ENCODE measurements at places on chromosomes 4 and X.

- peak; percentile 67 for DNase-seq
These were observed 115.8 kb upstream of the INPP4B start for GRCh38 chr4:142961866-142962265.

- no peak for DNase-seq
These were observed 57.9 kb downstream of the C4orf50 start for GRCh38 chr4:5960252-5960880.

DNA sequence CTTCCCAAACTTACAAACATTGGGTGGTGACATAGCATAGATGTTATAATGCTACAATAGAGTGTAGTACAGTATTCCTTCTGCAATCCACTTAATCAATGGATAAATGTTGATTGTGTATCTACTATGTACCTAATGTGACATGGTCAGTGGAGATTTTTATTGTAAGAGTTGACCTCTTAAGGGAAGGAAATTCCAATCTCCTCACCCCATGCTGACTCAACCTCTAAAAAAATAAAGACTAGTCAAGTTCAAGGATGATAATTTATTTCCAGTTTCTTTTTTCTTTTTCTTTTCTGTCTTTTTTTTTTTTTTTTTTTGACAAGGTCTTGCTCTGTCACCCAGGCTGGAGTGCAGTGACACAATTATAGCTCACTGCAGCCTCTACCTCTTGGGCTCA, 206.5 kb upstream of the STS start:
- DNase-seq: no peak

- DNase-seq: no peak
These were observed 350.9 kb upstream of the F9 start for GRCh38 chrX:139179592-139179991.

DNA sequence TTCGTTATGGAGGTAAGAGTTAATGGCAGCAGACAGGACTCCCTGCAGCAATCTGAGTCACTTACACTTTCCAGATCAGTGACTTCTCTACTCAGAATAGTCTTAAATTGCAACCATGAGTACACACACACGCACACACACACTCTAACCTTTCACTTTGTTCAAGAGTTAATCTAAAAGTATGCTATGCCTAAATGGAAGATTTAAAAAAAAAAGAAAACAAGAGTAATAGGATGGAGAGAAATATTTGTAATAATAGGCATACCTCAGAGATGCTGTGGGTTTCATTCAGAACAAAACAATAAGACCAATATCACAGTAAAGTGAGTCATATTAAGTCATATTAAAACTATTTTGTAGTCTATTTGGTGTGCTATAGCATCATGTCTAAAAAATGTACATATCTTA, 969.1 kb upstream of the PCDH10 start:
- no peak for DNase-seq

DNA sequence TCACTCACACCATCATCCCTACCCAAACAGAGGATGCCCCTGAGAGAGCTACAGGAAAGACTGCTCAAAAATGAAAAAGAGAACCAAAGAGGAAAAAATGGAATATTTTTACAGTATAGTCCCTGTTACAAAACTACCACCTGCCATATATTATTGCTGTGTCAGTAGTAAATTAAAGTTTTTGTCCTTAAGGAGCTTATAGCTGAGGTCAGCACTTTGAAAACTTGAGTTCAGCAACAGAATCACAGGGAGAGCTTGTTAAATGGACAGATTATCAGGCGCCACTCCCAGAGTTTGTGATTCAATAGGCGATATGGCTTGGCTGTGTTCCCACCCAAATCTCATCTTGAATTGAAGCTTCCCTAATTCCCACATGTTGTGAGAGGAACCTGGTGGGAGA, 71.9 kb upstream of the FAM9A start:
- DNase-seq: no peak

DNA sequence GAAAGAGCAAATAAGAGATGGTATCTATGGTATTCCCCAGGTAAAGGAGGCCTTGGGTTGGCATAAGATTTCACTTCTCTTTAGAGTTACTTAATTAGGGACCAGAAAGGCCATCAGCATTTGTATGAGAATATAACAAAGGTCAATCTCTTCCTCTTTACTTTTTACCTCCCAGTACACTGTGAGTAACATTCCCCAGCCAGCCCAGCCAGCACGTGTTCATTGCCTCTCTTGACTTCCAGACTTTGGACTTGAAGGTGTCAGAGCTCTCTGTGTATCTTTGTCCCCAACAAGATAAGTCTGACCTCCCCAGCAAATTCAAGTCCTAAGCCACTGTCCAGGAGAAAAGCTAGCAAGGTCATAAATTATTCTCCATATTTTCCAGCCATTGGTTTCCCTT, 110.5 kb downstream of the AR start:
- DNase-seq: no peak

- DNase-seq: no peak
These were observed 6.6 kb downstream of the RAI2 start for GRCh38 chrX:17854531-17854930.

DNA sequence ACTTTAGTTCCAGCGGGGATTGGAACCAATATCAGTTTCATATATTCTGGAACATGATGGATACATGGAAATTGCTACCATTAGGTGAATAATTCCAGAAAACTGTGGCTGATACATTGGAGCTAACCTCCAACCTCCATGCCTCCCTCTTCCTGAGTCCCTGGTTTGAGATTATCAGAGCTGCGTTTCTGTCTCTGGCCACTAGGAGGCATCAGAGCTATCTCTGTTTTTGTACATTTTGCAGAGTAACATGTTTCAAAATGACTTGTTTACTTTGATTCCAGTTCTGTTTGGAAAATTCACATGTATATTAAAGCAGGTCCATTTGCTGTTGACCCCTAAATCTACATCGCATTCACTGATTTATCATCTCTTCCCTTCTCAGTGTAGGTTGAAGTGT, 2.4 kb upstream of the RAB40AL start:
- peak; percentile 44 for DNase-seq

DNA sequence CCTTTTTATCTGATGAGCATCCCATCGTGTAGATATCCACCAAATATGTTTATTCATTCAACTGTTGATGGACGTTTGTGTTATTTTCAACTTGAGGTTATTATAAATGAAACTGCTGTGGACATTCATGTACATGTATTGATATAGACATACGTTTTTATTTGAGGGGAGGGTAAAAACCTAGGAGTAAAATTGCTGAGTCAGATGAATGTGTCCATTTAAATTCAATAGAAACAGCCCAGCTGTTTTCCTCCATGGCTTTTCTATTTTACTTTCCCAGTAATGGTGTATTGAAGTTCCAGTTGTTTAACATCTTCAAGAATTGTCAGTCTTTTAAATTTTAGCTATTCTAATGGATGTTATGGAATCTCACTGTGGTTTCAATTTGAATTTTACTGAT, 348.7 kb upstream of the GALNTL6 start:
- no peak for DNase-seq

- peak; percentile 67 for DNase-seq
These were observed 49.8 kb downstream of the FNIP2 start for GRCh38 chr4:158818560-158819140.

- DNase-seq: no peak
These were observed 67.8 kb downstream of the ZNF674 start for GRCh38 chrX:46477435-46477834.

DNA sequence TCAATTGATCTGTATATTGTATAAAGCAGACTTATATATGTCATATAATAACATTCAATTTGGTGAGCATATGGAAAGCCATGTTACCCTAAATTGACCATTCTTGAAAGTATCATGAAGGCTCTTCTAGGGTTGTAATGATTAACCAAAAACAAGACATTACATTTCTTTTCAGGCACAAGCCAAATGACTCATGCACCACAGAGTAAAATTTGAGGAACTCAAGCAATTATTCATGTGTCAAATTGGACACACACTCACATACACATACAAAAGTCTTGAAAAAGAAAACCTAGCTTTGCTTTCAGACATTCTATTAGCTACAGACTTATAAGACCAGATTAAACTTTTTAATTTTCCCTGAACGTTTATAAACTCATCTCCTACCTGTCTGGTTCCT, 146.5 kb upstream of the PCDH18 start:
- DNase-seq: peak; percentile 44

DNA sequence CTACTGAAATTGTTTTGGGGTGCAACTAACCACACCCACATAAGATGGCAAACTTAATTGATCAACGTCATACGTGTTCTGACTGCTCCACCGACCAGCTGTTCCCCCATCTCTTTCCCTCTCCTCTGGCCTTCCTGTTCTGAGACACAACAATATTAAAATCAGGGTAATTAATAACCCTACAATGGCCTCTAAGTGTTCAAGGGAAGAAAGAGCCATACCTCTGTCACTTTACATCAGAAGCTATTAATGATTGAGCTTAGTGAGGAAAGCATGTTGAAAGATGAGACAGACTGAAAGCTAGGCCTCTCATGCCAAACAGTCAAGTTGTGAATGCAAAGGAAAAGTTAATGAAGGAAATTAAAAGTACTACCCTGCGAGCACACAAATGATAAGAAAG, 173.9 kb upstream of the FTHL17 start:
- no peak for DNase-seq

DNA sequence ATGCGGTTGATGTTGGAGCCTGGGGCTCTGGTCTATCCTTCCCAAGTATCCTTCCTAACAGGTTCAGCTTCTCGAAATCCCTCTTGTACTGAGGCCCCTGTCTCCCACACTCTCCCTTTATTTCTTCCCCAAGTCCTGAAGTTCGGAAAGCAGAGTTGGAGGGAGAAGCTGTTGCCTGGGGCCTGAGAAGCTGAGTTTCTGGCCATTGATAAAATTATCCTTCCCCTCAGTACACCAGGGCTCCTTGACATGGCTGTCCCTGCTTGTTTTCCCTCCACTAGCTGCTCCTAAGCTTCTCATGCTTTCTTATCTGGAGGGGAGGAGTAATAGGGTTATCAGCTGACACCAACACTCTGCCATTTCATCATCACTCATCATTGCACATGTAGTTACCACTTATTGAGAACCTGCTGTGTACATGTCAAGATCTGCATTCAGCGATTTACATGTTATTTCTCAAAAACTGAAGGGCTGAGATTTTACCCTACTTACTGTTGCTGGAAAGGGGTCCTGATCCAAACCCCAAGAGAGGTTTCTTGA, 58.0 kb downstream of the FUNDC1 start:
- no peak for DNase-seq

GRCh38 chr4:15953625-15954024, 9.3 kb downstream of the FGFBP2 start:
- DNase-seq: no peak

DNA sequence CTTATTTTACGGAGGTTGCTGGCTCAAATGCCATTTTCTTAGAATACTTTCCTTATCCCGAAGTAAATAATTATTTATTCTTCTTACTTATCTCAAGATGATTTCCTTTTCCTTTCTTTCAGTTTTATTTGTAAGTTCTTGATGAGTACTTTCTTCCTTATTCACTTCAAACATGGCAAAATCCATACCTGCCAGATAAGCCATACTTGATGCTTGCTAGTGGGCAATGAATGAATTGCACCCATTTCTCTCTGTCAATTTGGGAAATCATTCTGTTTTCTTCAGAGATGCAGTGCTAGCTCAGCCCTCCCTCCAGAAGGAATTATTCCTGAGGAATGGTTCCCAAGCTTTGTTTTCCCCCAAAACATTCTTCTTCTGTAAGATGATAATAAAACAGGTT, 598.3 kb downstream of the SPRY1 start:
- no peak for DNase-seq

DNA sequence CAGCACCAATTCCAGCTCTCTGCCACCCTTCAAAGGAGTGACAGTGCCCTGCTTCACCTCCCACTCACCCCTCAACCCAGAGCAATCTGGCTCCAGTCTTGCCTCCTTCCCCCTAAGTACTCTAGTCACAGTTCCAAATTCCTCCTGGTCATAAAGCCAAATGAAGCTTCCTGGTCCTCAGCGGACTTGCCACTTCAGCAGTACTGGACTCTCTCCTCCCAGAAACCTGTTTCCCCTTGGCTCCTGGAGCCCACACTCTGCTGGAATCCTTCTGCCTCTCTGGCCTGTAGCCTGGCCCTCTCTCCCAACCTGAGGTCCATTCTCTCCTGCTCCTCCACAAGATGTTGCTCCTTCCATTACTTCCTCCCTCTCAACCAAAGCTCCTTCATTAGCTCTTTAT, 52.6 kb upstream of the MTM1 start:
- no peak for DNase-seq

- DNase-seq: no peak
These were observed 186.5 kb downstream of the MSL3 start for GRCh38 chrX:11944501-11944900.

DNA sequence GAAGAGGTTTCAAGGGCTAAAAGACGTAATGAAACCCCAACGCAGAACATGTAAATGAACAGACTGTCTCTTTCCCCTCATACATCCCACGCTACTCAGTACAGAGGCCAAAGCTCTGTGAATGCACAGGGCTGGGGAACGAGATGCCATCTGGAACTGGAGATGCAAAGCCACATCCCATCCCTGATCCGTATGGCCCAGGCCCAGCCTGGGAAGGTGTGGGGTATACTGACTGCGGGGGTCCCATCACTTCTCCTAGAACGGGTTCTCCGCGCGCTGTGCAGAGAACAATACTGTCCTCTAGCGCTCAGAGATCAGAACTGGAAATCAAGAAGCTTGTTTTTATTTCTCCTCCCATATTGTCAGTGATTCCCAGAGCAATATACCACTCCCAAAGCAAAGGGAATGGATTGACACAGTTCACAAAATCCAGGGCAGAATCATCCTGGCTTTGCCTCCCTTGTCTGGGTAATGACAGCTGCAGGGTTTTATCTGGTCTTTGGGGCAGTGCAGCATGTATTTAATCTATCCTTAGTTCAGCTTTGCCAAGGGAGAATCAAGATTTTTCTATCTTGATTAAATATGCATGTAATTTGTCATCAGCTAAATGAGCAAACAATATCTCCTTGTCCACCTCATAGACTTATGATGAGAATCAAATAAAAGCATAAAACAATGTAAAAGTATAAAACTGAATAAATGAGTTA, 47.3 kb upstream of the TLR3 start:
- DNase-seq: peak; percentile 17

DNA sequence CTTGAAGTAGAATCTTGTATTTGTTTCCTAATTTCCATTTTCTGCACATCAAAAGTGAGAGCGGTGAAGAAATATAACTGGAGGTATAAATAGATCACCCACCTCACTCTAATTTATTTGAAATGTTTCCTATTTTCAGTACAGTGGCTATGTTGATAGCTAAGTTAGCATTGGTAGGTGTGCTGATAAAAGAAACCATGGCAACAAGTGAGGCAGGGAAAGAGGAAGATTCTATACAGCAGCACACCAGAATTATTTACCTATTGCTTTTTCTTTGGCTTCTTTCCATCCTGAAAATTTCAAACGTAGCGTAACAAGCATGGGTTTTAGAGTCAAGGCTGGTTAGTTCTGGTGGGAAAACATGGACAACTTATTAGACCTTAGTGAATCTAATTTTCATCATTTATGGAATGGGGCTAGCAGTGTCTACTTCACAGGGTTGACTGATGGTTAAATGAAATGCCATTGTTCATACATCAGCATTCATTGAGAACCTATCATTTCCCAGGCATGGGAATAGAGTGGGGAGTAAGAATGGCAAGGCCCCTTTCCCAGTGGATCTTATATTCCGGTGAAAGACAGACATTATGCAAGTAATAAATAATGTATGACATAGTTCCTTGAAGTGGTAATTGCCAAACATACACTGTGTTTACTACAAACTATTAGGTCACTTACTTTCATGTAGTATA, 30.6 kb upstream of the CTSO start:
- DNase-seq: no peak

GRCh38 chr4:25351777-25352416, 25.2 kb upstream of the ANAPC4 start:
- no peak for DNase-seq

GRCh38 chr4:112860830-112861690, 188.4 kb upstream of the ANK2 start:
- DNase-seq: no peak
